Activated T-helper 17 cell treated with anti-CD3 and anti-CD28 coated beads, Interleukin-2, amount 50 U/mL, for 72 hours (primary cell): ENCODE measurements at places on chromosomes 3 and 15. TPM values are rescaled to one million over a fixed set of nuclear protein-coding genes. Genes with fewer than 3 reads are reported as not detected.
A peak's percentile ranks its signal among the peaks of the same experiment; 100 is the strongest.

The PLSCR4 gene
- not detected for total RNA-seq

The TBC1D23 gene
- total RNA-seq = 28.6 TPM

The UTS2B gene
- not detected for total RNA-seq

The SEMA7A gene
- 11.7 TPM for total RNA-seq

The TMEM108 gene
- not detected for total RNA-seq

The TRIM59 gene
- total RNA-seq = 41.1 TPM

The CD200 gene
- 5.1 TPM for total RNA-seq

The MYZAP gene
- total RNA-seq = not detected

DNA sequence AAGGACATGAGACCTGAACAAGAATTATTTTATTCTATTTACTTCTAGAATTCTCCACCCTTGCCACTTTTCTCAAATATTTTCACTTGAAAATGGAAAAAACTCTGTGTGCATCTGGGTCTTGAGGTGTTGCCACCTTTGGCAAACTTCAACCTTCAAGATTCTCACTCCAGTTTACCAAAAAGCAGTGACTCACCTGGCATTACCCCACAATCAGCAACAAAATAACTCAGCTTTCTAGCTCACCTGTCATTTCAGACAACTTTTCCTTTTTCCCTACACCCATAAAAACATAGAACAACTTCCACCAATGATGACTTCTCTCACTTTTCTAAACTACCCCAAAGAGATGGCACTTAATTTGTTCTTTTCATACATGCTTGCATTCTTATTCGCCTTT is 115.8 kb downstream of the DUT start:
- no peak overlapping the region for H3K27ac ChIP-seq
- no peak for ATAC-seq
- H3K27me3 ChIP-seq = peaks cover 13% of the 10 kb centered on the region
- H3K4me3 ChIP-seq = no peak overlapping the region
- no peaks in the 10 kb centered on the region for H3K36me3 ChIP-seq

GRCh38 chr15:73704869-73705645 is 20.9 kb downstream of the CD276 start:
- H3K36me3 ChIP-seq = no peaks in the 10 kb centered on the region
- no peak overlapping the region for H3K27ac ChIP-seq
- peak; percentile 72 for ATAC-seq

DNA sequence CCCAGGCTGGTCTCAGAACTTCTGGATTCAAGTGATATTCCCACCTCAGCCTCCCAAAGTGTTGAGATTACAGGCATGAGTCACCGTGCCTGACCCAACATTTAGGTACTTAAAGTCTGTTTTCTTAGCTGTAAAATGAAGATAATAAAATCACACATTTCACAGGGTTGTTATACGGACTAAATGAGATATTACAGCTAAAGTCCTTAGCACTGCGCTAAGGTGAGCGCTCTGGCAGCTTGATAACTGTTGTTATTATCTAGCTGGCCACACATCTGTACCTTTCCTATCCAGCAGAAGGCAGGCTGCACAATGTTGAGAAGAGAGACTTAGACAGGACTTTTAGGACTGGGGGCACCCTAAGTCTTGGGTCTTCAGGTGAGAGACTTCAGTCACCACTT is 2.7 kb upstream of the LIPH start:
- H3K4me3 ChIP-seq = no peak overlapping the region
- H3K4me1 ChIP-seq = peaks cover 15% of the 10 kb centered on the region
- H3K27me3 ChIP-seq = peaks cover 4% of the 10 kb centered on the region
- H3K36me3 ChIP-seq = no peaks in the 10 kb centered on the region
- ATAC-seq = no peak

DNA sequence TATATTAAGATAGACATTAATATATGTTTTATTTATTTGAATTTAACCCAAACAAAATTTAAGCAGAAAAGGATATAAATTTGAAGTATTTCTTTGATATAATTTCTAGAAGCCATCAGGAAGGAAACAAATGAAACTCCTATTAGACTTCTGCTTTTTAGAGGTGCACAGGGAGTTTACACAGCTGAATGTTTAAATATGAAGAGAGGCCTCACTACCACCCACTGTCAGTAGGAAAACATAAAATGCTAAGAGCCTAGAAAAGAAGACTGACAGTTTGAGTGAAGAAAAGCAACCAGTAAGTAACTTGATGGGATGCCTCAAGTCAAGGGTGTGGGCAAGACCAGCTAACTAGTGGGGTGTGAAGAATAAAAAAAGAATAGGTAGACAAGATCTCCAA is 19.7 kb downstream of the PLSCR2 start:
- no peak overlapping the region for H3K27ac ChIP-seq
- H3K4me1 ChIP-seq = no peaks in the 10 kb centered on the region
- peaks cover 16% of the 10 kb centered on the region for H3K27me3 ChIP-seq
- no peak for ATAC-seq
- H3K4me3 ChIP-seq = no peak overlapping the region
- no peaks in the 10 kb centered on the region for H3K36me3 ChIP-seq

DNA sequence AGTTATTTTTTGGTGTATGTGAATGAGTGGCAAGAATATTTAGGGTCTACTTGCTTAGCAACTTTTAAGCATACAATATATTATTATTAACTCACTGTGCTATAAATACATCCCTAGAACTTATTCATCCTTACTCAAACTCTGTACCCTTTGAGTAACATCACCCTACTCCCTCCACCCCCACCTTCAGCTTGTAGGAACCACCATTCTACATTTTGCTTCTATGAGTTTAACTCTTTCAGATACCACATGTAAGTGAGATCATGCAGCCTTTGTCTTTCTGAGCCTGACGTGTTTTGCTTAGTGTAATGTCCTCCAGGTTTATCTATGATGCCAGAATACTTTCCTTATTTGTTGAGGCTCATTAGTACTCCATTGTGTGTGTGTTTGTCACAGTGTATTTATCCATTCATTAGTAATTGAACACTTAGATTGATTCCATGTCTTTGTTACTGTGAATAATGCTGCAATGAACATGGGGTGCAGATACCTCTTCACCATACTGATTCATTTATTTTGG is 526.9 kb downstream of the PYDC2 start:
- no peaks in the 10 kb centered on the region for H3K27me3 ChIP-seq
- H3K4me3 ChIP-seq = no peak overlapping the region

DNA sequence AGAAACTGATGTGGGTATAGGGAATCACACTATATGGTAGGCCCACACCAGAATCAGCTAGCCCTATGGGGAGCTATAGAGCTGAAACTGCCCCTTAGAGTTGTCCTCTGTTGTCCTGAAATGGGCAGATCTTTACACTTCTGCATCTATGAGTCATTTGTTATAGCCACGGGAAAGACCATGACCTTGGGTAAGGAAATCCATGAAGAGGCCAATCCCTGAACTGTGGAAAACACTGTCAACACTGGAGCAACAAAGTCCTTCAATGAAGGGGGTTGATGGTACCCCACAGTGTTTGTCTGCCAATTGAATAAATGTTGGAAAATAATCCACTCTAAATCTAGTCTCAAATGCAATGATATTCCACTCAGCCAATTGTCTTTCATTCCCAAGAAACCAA is 5.2 kb upstream of the CD200R1 start:
- ATAC-seq = no peak
- peaks cover 30% of the 10 kb centered on the region for H3K4me1 ChIP-seq
- H3K27me3 ChIP-seq = no peaks in the 10 kb centered on the region
- H3K36me3 ChIP-seq = no peaks in the 10 kb centered on the region
- no peak overlapping the region for H3K27ac ChIP-seq
- H3K4me3 ChIP-seq = no peak overlapping the region

DNA sequence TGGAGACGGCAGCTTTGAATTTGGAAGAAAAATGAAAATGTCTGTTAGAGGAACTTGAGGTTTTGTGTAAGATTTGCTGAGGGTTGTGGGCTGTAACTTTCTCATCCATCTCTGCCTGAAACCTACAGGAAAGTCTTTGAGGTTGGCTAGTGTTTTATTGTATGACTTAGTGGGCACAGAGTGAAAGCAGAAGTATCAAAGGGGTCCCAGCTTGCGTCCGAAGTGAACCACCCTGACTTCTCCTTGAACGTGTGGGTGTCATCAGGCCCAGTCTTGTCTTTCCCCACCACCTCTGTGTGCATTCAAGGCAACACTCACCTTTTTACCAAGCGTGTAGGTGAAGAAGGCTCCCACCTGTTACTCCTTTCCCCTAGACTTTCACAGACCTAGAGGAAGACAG is 682.1 kb upstream of the CFAP20DC start:
- H3K4me1 ChIP-seq = no peaks in the 10 kb centered on the region
- no peak overlapping the region for H3K4me3 ChIP-seq
- ATAC-seq = peak; percentile 39
- H3K36me3 ChIP-seq = no peaks in the 10 kb centered on the region
- no peak overlapping the region for H3K27ac ChIP-seq

DNA sequence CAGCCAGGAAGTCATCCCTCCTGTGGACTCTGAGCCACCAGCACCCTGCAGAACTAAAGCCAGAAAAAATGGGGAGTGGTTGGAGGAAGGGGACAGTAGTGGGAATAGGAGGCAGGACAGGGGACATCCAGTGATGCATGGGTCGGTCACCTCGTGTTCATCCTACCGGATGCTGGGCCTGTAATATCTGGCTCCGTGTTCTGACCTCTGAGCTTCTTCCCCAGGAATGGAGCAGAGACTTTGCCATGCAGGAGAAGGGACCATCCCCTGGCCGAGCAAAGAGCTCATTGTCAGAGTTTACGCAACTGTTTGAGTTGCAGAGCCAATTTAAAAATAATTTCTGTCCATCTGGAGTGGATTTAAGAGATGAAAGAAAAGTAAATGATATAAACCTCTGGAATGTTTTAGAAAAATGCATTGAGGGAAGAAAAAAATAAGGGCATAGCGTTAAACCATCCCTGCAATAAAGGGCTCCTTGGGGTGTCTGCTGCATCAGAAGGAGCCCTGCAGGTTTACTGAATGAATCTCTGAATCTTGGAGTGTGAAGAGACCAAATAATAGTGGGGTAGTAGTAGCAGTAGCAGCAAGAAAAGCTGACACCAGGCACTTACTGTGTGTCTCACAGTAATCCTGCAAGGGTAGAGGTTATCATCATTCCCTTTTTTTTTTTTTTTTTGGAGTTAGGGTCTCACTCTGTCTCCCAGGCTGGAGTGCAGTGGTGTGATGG is 70.9 kb downstream of the AAGAB start:
- no peaks in the 10 kb centered on the region for H3K27me3 ChIP-seq
- no peak overlapping the region for H3K4me3 ChIP-seq
- peaks cover 28% of the 10 kb centered on the region for H3K4me1 ChIP-seq
- peaks cover 84% of the 10 kb centered on the region for H3K36me3 ChIP-seq
- H3K27ac ChIP-seq = peak overlapping the region; percentile 25
- ATAC-seq = no peak

GRCh38 chr3:106332884-106333283 is 464.1 kb upstream of the CBLB start:
- peaks cover 53% of the 10 kb centered on the region for H3K4me1 ChIP-seq
- H3K4me3 ChIP-seq = peak overlapping the region; percentile 88
- peak overlapping the region; percentile 98 for H3K27ac ChIP-seq
- H3K36me3 ChIP-seq = peaks cover 12% of the 10 kb centered on the region
- peak; percentile 71 for ATAC-seq

GRCh38 chr15:44092221-44092620 is 102.8 kb downstream of the FRMD5 start:
- no peak overlapping the region for H3K4me3 ChIP-seq
- no peaks in the 10 kb centered on the region for H3K4me1 ChIP-seq
- no peak for ATAC-seq
- no peak overlapping the region for H3K27ac ChIP-seq
- H3K27me3 ChIP-seq = peaks cover 17% of the 10 kb centered on the region
- H3K36me3 ChIP-seq = no peaks in the 10 kb centered on the region

DNA sequence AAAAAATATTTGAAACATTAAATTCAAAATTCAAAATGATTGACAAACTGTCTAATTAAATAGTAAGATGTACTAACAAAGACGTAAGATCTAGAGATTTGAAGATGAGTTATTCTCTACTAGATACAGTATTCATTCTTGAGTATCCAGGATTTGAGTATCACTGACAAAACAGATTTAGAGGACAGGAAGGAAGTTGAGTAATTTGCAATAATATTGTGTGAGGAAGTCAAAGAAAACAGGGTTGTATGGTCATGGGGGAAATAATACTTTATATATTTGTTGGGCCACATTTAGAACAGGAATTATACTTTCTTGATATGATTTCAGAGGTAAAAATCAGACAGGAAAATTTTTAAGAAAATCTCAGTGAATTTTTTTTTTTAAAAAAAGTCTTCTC is 393.1 kb upstream of the CDIN1 start:
- H3K4me3 ChIP-seq = no peak overlapping the region
- no peak overlapping the region for H3K27ac ChIP-seq
- no peaks in the 10 kb centered on the region for H3K4me1 ChIP-seq

DNA sequence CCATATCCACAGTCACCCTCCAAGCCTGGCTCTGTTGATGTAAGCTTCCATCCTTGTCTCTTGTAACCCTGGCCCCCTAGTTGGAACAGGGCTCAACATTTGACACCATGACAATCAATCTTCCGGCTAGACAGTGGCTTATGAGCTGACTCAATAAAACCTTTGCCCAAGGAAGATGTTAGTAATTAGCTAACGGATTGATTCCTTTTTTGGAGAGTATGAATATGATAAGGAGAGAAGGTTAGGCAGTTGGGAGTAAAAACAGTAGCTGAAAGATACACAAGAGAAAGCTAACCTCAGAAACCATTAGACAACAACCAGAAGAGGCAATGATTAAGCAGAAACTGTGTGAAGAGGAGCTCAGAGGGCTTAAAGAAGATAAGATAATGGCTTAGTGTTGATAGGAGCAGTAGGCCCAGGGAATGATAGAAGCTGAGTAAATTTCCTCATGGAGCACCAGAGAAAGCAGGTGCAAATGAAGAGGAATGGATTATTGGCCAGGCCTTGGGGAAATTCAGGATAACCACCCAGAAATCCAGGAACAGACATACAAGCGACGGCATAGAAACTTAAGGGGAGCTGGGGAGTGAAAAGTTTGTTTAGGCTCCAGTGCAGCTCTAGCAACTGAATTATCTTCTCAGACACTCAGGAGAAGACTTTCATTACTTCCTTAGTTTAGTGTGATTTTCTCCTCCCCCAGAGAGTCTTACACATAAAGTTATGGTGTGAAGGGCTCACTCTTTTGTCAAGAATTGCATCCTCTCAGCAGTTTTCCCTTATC is 7.8 kb upstream of the RFX7 start:
- ATAC-seq = no peak

DNA sequence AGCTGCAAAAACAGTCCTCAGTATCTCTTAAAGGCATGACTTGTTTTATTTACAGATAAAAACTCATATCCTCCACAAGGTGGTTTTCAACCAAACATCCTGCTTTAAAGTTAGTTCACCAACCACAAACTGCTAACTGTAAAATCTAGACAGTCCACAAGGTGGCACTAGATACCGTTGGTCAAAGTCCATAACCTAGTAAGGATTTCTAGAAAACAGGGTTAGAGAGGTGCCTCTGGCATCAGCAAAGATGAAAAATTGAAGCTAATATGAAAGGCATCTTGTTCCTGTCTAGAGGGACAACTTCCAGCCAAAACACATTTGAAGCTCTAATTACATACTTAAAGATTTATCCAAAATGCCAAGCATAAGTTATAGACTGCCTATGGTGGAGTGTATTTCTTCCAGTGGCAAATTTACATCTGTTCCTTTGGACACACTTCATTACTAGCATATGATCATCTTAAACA is 56.0 kb downstream of the ZMAT3 start:
- H3K4me3 ChIP-seq = peak overlapping the region; percentile 38
- H3K27me3 ChIP-seq = no peaks in the 10 kb centered on the region
- ATAC-seq = peak; percentile 78
- peaks cover 15% of the 10 kb centered on the region for H3K4me1 ChIP-seq

- no peak overlapping the region for H3K27ac ChIP-seq
- no peak overlapping the region for H3K4me3 ChIP-seq
- H3K36me3 ChIP-seq = no peaks in the 10 kb centered on the region
- no peaks in the 10 kb centered on the region for H3K27me3 ChIP-seq
Measured at GRCh38 chr3:45164056-45164455, 17.9 kb upstream of the CDCP1 start.

GRCh38 chr3:39166134-39166710 is 12.8 kb upstream of the CSRNP1 start:
- peak; percentile 32 for ATAC-seq
- H3K36me3 ChIP-seq = no peaks in the 10 kb centered on the region
- H3K27ac ChIP-seq = no peak overlapping the region
- no peaks in the 10 kb centered on the region for H3K4me1 ChIP-seq
- no peak overlapping the region for H3K4me3 ChIP-seq
